CD8-positive, alpha-beta T cell (primary cell): ENCODE measurements at places on chromosomes 2 and 18.
A peak's percentile ranks its signal among the peaks of the same experiment; 100 is the strongest.

DNA sequence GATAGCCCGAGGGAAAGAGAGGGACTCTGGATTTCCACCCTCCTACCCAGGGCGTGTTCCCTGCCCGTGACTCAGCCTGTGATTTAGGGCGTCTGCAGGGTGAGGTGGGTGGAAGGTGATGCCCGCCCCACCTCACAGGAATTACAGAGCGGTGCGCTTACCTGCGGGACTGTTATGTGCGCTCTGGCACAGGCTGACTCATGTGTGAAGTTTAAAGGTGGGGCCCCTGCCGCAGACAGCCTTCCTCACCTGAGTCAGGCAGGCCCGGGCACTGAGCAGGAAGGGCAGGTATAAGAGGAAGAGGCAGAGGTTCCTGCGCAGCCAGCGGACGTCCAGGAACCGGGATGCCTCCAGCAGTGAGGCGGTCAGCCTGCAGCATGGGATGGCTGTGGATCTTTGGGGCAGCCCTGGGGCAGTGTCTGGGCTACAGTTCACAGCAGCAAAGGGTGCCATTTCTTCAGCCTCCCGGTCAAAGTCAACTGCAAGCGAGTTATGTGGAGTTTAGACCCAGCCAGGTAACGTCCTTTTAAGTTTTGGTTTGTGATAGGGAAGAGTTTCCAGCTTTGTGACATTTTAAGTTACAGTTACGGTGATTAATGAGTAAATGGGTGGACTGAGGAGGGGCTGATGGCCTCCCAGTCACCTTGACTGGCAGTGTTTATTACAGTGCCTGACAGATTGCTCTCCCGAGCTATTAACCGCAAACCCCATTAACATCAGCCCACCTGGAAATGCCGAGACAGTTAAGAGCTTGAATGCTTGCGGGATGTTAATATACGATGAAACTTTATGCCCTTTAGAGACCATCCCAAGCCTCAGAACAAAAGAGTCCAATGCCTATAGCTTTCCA lies 141.6 kb upstream of the TTC39C start:
- DNase-seq = peak; percentile 65

DNA sequence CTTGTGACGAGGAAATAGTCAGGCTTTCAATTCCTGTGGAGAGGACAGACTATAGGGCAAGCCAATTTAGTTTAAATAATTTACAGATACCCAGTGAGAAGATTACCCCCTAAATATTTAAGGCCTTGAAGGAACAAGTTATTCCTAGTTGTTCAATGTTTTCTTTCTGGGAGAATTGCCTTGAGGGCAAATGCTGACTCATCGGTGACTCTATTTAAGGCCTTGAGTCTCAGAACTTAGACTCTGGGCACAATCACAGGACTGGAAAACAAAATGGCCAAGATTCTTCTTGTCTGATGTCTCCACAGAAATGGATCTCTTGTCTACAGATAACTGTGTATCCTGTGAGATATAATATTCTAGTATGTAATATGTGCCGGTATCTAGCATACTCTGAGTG lies 467.1 kb downstream of the SUCLG1 start:
- DNase-seq = no peak

- DNase-seq = no peak
Observed at GRCh38 chr2:10591207-10591606, 98.6 kb downstream of the NOL10 start.

- DNase-seq = no peak
Observed at GRCh38 chr2:212294816-212295215, 243.8 kb downstream of the ERBB4 start.

- DNase-seq = no peak
Observed at GRCh38 chr18:13500227-13500865, 226.0 kb downstream of the FAM210A start.

- DNase-seq = no peak
Observed at GRCh38 chr2:234679301-234679740, 182.4 kb upstream of the ARL4C start.

- no peak for DNase-seq
Observed at GRCh38 chr18:46458472-46458871, 198.5 kb downstream of the LOXHD1 start.

DNA sequence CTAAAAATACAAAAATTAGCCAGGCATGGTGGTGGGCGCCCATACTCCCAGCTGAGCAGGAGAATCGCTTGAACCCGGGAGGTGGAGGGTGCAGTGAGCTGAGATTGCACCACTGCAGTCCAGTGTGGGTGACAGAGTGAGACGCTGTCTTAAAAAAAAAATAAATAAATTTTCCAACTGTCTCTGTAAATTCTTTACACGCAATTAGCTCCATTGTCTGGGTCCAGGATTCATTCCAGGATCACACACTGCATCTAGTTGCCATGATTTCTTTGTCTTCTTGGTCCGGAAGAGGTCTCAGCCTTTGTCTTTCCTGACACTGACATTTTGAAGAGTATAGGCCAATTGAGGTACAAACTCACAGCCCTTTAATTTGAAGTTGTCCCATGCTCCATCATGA lies 167.6 kb upstream of the NYAP2 start:
- no peak for DNase-seq

DNA sequence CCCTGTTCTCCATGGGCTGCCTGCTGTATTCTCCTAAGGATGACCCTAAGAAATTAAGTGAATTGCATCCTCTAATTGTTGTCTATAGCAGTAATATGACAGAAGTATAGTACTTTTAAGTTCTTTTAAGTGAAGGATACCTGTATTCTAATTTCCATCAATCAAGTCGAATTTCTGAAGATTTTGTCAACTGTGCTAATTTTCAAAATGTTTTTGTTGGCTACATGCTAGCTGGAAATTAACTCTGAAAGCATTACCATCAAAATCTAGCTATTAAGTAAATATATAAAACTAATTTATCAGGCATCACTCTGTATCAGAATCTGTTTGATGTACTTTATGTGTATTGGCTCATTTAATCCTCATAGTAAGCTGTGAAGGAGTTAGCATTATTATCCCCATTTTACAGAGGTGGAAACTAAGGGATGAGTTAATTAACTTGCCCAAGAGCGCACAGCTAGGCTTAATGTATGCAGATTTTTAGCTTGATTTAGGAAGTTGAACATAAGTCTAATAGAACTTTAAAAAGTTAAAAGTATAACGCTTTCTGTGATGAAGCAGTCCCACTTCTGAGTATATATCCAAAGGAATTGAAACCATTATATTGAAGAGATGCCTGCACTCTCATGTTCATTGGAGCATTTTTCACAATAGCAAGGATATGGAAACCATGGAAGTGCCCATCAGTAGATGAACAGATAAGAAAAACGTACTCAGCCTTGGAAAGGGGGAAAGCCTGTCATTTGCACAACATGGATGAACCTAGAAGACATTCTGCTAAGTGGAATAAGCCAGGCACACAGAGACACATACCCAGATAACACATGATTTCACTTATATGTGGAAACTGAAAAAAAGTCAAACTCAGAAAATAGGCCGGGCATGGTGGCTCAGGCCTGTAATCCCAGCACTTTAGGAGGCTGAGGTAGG lies 32.0 kb downstream of the EML4 start:
- DNase-seq = no peak

- no peak for DNase-seq
Observed at GRCh38 chr2:24626131-24626530, 135.1 kb downstream of the NCOA1 start.

- no peak for DNase-seq
Observed at GRCh38 chr18:49519101-49519971, 32.3 kb upstream of the C18orf32 start.

GRCh38 chr2:106863387-106863786 lies 22.6 kb downstream of the ST6GAL2 start:
- no peak for DNase-seq

- no peak for DNase-seq
Observed at GRCh38 chr2:152647552-152647951, 69.7 kb downstream of the PRPF40A start.

DNA sequence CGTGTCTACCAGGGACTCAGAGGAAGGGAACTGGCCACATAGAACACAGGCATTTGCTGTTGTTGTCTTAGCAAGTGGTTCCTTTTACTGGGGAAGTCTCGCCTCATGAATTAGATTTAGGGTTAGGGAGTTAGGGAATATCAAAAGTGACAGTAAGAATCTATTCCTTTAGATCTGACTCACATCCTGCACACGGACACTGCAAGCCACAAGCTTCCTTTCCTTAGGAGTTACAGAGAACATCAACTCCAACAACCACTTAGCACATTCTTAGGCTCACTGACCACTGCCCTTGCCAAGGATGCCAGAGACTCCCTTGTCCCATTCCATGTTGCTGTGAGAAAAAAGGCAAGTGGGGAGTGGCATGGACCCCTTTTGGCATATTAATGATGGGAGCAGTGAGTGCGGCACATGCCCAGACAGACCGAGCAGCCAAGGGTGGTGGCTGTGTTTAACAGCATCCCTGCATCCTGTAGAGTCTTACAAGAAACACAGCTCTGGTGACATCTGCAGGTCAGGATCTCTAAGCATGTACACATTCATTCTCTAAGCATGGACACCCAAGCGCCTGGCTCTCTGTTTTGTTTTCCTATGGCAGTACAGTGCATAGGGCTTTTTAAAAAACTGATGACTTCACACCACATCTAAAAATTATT lies 745.6 kb upstream of the RAB6C start:
- no peak for DNase-seq

DNA sequence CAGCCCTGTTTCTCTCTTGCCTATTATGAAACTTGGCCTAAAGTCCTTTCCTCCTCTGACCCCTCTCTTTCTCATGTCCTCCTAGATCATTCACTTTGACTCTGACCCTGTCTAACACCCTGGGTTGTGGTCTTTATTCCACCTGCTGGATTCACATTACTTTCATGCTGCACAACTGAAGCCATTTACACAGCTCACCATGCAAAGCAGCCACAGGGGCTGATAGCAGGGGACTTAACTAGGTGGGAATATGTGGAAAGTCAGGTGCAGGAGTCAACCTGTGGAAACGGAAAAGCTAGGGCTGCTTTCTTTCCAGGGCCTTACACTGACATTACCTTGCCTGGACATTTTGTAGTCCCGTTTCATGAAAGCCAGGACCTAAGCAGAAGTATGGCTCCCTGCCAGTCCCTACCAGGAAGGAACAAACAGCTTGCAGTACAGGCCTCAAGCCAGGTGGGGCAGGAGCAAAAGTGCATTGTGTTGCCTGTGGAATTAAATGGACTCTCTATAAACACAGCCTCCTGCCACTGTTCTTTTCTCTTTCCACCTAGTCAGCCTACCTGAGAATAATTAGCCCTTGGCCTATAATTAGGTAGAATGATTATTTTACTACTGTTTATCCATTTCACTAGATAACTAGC lies 11.8 kb downstream of the MAPRE3 start:
- no peak for DNase-seq

DNA sequence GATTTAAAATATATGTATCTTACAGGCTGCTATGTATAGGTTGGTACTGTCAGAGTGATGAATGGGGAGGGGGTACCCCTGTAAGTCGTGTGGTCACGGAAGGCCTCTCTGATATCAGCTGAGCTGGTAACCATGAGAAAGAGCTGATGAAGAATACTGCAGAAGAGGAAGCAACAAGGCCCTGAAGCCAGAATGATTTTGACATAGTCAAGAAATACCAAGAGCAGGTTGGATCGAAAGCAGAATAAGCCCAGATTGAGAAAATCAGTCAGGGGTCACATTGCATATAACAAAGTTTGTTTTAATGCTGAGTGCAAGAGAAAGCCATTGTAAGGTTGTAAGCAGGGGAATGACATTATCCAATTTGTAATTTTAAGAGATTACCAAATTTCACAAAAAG lies 57.3 kb downstream of the UNC50 start:
- no peak for DNase-seq

- DNase-seq = no peak
Observed at GRCh38 chr18:32906506-32907310, 133.9 kb upstream of the KLHL14 start.

DNA sequence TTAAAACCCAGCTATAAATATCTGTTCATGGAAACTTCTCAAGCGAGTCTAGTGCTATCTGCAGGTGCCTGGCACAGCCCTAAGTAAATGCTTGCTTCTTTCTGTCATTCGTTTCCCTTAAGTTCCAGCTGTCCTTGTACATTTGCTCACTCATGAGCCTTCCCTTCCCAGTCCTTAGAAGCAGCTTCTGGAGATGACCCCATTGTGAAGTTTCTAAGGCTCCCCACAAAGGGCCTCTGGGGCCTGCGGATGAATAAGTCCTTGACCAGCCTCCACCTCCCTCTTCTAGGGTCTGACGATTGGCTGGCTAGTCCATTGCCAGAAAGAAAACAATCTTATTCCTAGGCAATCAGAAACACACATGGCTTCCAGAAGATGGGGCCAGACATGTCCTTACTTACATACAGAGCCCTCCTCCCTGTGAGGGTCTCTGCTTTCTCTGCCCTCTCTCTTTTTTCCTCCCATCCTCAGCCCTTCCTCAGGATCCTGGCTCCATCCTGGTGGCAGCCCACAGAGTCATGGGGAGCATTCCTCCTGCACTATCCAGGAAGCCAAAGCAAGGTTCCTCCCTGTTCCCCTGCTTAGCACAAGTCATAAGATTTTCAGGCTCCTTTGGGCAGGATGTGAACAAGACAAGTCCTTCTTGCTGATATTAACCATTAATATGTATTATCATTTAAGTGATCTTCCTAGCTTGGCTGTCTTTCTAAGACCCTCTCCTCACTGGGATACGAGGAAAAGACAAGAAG lies 87.3 kb downstream of the TNFRSF11A start:
- no peak for DNase-seq

- DNase-seq = no peak
Observed at GRCh38 chr2:134882773-134883172, 35.8 kb upstream of the CCNT2 start.

DNA sequence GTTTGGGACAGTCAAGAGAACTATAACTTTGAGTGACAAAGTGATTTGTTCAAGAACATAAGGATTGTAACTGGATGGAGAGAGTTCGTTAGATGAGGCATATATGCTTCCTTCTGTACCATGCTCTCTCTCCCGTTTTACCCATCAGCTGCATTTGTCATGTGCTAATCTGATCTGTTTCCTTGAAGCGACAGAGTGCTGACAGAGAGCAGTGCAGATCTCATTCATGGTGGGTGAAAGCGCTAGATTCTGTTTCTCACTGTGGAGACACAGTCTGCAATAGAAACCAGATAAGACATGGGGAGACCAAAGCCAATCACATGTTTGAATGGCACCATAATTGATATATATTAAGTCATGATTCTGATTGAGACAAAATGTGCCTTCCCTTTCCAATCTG lies 456.6 kb upstream of the CELF4 start:
- no peak for DNase-seq

DNA sequence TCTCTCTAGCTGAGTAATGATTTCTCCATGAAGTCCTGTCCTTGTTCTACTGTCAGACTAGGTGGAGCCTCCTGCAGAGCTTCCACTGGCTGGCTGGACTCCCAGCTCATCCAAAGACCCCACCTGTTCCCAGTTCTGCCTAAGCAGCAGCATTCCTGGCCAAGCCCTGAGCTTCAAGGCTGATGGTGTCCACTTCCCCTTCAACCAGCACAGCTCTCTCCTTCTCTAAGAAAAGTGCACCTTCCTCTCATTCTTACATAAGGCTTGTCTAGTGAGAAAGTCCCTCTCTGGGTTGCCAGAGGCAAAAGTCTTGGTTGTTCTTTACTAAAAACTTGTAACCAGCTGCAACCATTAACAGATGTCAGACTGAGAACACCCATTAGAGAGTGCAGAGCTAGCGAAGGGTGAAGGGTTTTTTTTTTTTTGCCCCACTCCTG lies 58.9 kb downstream of the CXCR4 start:
- no peak for DNase-seq

- no peak for DNase-seq
Observed at GRCh38 chr2:167253025-167253424, 364.7 kb downstream of the XIRP2 start.
